Activated T-cell treated with anti-CD3 and anti-CD28 coated beads, Interleukin-2, amount 50 U/mL, for 4 hours (primary cell): ENCODE measurements at places on chromosomes 13 and 19. TPM values are rescaled to one million over a fixed set of nuclear protein-coding genes. Genes with fewer than 3 reads are reported as not detected.

The CLIP3 gene
- total RNA-seq = 0.58 TPM

DNA sequence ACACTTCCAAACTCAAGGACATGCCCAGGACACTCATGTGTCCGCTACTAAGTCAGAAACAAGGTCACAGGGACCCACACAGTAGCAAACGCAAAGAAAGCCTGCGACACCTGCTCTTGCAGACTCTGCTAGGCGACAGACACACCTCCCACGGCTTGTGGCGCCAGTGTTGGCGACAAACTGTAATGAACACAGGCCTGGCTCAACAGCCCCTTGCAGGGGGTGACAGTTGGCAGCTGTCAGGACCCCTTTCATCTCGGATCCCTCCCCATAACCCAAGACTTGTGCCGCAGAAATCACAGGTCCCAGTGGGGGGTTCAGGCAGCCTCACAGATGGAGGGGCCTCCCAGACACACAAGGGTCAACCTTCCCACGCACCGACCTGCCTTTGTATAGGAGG lies 364 bp downstream of the CKM start:
- DNase-seq = no peak

DNA sequence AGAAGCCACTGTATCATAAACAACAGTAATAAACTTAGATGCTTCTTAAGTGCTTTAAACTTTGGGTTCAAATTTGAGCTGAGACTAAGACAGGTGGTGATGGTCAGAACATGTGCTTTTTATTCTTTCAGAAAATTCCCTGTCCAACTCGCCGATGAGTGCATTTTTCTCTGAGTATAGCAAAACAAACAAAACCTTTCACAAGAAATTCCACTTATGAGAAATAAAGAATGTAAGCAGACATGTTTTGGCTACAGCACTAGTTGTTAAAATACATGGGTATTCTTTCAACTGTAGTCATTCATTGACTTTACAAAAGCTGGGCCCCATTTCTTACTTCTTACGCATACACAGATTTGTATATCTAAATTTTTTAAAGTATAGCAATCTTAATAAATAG lies 125.6 kb downstream of the SPRY2 start:
- no peak for DNase-seq

- DNase-seq = no peak
Observed at GRCh38 chr13:109140479-109141349, 511.3 kb downstream of the MYO16 start.
